ENCODE measurements at places on chromosomes 16 and 17.

GRCh38 chr17:58541249-58541648, 26.8 kb upstream of the MTMR4 start:
- no peak for DNase-seq

- DNase-seq = peak; percentile 32
Measured at GRCh38 chr16:69123910-69124309, 8.5 kb downstream of the CHTF8 start.

DNA sequence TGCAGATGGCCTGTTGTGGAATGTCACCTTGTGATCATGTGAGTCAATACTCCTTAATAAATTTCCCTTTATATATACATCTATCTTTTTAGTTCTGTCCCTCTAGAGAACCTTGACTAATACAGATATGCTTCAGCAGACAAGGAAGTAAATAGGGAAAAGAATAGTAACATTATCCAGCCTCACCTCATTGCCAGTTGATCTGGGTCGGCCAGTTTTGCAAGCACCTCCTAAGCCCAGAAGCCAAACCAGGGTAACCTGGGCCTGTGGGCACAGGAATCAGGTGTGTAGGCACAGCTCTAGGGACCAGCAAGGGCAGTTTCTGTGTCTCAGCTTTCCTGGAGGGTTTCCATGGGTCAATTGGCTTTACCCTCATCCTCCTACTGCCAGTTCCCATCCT, 11.9 kb upstream of the CCL17 start:
- DNase-seq = no peak

DNA sequence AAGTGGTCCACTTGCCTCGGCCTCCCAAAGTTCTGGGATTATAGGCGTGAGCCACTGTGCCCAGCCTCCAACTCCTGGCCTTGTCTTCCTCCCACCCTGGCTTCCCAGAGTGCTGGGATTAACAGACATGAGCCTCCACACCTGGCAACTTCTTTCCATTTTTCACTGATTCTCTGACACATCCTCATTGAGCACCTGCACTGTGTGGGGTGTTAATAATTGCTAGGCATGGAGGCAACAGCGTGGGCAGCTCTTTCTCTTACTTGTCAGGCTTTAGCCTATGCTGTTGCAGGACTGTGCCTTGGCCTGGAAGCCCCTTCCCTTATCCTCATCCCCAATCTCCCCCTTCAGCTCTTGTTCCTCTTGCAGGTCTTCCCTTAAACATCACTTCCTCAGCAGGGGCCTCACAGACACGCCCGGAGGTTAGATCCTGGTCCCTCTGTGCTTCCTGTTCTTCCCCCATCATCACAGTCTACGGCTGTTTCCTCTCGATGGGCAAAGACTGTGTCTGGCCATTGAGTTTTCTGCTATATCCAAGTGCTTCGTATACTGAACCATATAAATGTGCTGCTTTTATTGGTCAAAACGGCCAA, 7.9 kb downstream of the QPRT start:
- DNase-seq = no peak

DNA sequence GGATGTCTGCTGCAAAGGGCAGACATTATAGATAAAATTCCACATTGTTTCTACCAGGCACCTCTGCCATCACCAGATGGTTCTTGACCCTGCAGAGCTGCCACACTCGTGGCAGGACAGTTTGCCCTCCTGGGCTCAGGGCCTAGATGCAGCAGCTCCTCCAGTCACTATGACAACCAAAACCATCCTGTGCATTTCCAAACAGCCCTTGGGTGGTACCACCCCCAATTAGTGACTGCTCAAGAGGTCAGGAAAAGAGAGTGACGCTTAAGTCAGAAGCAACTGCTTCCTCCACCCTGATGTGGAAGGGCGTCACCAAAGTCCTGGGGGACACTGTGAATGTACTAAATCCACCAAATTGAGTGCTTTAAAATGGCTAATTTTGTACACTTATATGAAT, 109.2 kb downstream of the C16orf95 start:
- DNase-seq = no peak

DNA sequence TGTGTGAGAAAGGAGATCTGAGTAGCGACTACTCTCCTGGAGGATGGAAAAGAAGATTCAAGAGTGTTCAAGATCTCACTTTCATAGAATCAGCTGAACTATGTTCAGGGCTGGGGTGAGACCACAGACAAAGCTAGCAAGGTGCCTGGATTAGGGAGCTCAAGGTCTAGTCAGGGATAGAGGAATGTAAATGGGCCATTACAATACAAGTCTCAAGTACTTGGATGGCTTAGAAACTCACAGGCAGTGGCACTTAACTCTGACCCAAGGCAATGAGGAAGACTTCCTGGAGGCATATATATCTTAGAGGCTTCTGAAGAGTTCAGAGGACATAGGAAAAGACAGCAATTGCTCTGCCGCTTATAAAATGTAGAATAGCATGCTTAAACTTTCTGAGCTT, 184.9 kb upstream of the CDH11 start:
- no peak for DNase-seq

DNA sequence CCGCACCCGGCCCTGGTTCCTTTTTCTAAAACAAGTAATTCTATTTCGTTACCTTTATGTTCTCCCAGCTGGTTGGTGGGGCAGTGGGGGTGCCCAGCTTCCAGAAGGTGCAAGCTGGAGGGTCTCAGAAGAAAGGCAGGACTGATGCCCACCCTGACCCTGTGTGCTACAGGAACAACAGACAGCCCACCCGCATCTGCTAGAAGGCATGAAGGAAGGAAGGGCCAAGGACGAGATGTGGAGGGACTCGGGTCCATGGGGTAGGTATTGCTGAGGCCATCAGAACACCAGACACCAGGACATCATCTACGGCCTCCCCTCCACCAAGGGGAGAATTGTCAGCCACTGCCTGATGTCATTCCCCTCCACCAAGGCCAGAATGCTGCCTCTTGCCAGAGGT, 6.4 kb upstream of the CYTH1 start:
- DNase-seq = no peak

DNA sequence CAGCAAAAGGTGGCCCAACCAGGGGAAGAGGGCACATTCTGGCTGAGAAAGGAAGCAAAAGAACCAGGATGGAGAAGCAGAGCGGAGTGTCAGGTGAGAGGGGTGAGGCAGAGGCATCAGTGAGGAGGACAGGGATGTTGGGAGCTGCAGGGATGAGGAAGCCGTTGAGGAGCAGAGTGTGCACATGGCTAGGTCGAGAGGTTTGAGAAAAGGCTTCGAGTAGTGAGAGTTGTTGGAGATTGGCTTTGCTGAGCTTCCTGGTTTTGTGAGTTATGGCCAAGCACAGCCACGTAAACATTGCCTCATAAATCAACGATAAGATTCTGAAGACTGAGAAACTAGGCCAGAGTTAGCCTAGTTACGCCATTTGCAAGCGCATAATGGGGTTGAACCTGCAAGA, 26.9 kb downstream of the DNAH2 start:
- DNase-seq = no peak

DNA sequence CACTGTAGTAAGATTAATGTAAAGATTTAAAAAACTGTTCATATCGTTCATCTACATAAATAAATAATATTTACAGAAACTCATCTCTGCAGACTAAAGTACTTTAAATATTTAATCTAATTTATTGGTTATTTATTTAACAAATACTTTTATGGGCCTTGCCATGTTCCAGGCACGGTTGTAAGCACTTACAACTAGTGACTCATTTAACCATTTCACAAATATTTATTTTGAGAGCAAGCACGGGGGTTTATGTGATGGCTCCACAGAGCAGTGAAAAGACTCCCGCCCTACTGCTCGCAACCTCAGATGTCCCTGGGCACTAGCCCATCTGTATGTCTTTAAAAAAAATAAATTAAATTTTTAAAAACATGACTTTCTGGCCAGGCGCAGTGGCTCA, 575.9 kb downstream of the WWOX start:
- no peak for DNase-seq

- no peak for DNase-seq
Measured at GRCh38 chr16:28289939-28290858, 2.1 kb upstream of the SBK1 start.

DNA sequence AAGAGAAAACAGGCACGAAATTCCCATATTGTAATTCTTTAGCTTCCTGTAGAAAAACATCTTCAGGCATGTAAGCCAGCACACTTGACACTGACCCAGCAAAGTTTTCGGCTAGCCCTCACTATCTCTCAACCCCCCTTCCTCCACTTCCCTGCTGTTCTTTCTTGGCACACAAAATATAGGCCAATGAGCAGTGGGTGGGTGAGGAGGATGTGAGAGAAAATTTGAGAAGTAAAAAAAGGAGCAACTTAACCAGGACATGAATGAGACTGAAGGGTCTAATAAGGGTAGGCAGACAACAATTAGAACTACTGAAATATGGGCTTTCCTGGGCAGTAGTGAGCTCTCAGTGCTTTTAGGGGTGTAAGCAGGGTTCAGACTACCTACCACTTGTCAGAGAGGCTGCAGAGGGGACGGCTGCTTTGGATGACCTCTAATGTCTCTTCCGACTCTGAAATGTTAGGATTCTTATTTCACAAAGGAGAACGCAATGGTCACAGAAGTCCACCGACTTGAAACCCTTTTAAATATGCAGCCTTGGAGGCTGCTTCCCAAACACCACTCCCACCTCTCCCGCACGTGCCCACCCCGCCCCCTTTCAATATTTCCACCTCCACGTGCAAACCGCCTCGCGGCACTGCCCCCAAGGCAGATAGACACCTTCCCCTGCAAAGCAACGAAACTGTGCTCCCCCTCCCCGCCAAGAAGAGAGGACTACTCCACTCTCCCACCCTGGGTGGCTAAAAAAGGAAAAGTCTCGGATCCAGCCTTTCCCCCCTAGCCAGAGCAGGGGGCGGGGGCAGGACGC, 889 bp downstream of the MBTD1 start:
- DNase-seq = no peak

- DNase-seq = no peak
Measured at GRCh38 chr16:78549366-78549765, 449.9 kb downstream of the WWOX start.

DNA sequence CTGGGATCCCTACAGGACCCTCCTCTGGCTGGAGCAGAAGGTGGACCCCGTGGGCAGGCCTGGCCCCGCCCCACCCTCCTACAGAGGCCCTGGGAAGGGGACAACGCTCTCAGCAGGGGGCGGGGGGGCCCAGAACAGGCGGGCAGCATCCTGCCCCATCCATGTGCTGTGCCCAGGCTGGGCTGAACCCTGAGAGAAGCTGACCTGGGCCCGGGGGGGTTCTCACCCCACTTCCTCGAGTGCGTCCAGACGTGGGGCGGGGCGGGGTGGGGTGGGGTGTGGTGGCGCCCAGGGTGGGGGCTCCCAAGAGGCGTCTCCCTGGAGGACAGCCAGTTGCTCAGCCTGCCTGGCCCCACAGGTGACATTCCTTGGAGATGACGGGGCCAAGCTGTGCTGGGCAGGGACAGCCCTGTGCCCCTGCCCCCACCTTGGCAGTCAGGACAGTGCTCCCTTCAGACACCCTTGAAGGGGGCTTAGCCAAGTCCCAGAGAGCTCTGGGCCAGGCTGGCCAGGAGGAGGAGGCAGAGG, 390 bp upstream of the UNC13D start:
- no peak for DNase-seq

- no peak for DNase-seq
Measured at GRCh38 chr17:75152922-75153779, 1.2 kb downstream of the JPT1 start.

DNA sequence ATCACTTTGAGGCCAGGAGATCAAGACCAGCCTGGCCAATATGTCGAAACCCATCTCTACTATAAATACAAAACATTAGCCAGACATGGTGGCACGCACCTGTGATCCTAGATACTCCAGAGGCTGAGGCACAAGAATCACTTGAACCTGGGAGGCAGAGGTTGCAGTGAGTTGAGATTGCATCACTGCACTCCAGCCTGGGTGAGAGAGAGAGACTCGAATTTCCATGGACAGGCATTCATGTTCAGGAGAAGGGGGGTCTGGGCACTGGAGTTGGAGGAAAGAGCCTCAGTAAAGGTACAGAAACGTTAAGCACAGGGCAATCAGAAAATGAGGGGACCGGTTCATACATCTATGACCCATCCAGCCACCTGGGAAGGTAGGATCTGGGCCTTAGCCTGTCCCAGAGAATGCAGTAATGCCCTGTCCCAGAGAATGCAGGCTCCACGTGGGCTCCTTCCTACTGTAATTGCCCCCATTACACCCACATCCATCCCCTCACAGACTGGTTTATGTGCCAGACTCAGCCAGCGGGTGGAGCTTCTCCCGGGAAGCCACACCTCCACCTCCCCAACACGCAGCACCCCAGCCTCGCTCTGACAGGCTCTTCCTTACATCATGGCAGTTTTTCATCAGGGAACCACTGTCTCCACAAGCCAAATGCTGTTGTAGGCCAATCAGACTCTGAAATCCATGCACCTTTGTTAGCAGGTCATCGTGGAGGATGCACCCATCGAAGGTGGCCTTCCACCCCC, 21.6 kb upstream of the ARL4D start:
- DNase-seq = no peak

GRCh38 chr17:80726558-80727408, 182.1 kb downstream of the RPTOR start:
- no peak for DNase-seq

- DNase-seq = no peak
Measured at GRCh38 chr17:72097144-72097543, 23.7 kb upstream of the SOX9 start.

DNA sequence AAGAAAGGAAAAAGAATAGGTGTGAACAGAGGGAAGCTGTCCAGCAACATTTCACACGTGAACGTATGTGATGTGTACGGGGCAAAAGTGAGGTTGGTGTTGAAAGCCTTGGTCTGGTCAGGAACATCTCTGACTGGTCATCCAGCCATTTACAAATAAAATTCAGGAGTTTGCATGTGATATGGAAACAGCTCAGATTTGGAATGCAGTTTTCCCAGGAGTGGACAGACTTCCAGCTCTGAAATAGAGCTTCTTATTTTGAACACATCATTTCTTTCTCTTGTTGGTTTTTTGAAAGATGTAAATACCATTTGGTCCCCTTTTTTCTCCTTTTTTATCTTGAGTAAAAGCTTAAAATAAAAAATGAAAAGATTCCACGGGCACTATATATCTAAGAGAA, 566.2 kb upstream of the ZFHX3 start:
- no peak for DNase-seq

GRCh38 chr16:65658787-65659220, 536.9 kb upstream of the CDH11 start:
- no peak for DNase-seq

DNA sequence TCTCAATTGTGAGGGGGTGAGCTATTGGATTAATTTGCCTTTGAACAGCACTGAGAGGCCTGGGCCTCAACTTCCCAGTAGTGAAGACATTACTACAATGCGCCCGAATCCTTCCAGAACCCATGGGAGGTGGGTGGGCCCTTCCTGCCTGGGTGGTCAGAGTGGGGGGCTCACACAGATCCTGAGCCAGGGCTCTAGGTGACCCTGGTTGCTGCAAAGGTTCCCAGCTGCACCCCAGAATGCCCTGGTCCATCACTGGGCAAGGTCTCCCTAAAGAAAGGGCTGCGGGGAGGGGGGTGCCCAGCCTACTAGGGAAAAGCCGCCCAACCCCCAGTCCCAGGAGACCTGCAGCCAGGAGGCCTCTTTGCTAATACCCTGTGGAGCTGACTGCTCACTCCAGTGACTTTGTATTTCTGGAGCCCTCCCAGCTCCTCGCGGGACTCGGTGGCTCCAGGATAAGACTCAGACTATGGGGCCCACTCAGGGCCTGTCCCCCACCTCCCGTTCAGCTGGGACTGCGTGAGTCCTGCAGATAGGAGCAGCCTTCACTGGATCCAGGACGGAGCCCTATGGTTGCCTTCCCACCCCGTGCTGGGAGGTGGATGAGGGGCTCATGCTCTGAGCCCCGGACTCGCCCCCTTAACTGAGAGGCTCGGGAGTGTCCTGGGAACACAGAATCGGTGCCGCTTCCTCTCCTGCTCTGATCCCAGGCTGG, 40.2 kb downstream of the SLC7A5 start:
- DNase-seq = no peak

Data from stimulated activated CD8-positive, alpha-beta memory T cell treated with anti-CD3 and anti-CD28 coated beads, Interleukin-7, amount 100 ng/mL, for 1 hour (primary cell).